NB4 (cell line): ENCODE measurements at places on chromosomes 3 and 15.

DNA sequence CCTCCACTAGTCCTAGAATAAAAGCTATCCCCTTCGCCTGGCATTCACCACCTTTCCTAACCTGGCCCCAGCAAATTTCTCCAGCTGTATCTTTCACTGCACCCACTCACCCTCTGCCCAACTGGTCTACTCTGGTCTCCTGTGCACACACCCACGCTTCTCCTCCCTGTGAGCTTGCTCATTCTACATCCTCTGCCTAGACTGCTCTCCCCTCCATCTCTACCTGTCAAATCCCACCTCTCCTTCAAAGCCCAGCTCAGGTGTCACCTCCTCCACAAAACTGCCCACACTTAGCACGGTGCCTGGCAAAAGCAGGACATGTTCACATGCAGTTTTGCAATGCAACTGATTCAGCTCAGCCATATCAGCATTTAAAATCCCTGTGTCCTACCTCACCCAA, 45.8 kb upstream of the NTRK3 start:
- no peak for DNase-seq

GRCh38 chr15:73362900-73363299, 5.9 kb downstream of the HCN4 start:
- no peak for DNase-seq

DNA sequence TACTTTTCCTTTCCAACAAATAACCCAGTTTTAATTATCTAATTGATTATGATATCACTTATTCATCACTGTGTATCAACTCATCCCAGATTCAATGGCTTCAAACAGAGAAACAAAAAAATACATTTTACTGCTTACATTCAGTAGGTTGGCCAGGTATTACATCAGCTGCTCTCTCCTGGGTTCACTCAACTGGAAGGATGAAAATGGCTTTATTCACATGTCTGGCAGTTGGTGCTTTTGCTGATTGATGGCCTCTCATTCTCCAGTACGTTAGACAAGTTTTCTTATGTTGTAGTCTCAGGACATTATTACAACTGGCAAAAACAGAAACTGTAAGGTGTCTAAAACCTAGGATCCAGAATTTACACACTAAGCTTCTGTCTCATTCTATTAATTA, 811.0 kb upstream of the ALCAM start:
- no peak for DNase-seq

DNA sequence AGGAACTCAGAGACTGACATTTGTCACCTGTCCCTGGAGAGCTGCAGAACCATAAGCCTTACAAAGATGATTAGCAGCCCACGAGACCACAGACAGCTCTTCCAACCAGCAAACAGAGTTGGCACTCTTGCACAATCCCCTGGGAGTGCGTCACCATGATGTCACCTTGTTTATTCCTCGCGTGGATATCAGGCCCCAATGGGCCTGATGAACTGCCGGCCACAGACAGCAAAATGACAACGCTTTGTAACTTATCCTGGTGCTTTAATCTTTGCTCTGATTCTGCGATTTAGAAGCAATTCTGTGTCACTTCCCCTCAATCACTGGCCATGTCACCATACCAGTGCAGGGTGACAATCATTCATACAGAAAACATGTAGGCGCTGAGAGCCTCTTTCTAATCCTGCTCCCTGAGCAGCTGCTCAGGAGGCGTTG, 89.2 kb downstream of the TAMM41 start:
- peak; percentile 74 for DNase-seq

DNA sequence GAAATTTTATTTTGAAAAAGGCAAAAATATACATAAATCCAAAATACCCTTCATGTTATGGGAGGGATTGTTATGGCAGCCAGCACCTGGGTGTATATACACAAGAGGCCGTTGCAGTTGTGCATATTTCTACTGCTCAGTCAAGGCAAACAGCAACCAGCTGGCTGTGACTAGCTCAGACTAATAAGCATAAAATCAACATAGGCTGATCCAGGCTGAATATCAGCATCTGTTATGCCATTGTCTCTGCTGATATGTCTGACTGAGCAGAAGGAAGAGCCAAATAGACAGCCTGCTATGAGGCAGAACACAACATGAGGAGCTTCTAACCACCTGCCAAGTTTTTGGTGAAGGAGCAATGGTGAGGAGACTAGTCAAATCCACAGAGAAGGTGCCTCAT, 457.5 kb upstream of the ALCAM start:
- DNase-seq = no peak

DNA sequence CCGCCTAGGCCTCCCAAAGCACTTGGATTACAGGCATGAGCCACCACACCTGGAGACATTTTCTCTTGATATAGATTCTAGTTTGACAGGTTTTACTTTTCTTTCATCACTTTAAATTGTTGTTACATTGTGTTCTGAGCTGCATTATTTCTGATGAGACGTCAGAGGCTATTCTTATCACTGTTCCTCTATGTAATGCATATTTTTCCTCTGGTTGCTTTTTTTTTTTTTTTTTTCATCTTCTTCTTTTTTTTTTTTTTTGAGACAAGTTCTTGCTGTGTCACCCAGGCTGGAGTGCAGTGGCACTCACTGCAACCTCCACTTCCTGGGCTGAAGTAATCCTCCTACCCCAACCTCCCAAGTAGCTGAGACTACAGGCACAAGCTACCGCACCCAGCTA, 41.2 kb downstream of the TRA2B start:
- no peak for DNase-seq

DNA sequence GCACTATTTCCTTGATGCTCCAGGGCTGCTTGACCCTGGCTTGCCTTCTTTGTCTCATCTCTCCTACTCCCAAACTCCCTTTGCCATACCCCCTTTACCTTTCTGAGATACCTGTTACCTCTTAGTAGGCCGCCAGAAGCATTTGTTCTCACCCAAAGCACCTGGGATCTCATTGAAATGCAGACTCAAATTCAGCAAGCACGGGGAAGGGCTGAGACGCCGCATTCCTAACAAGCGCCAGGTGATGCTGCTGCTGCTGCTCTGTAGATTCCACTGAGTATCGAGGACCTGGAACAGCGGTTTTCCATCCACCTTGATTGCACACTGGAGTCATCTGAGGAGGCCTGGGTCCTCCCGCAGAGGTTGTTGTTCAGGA, 91.8 kb downstream of the TMEM266 start:
- no peak for DNase-seq

DNA sequence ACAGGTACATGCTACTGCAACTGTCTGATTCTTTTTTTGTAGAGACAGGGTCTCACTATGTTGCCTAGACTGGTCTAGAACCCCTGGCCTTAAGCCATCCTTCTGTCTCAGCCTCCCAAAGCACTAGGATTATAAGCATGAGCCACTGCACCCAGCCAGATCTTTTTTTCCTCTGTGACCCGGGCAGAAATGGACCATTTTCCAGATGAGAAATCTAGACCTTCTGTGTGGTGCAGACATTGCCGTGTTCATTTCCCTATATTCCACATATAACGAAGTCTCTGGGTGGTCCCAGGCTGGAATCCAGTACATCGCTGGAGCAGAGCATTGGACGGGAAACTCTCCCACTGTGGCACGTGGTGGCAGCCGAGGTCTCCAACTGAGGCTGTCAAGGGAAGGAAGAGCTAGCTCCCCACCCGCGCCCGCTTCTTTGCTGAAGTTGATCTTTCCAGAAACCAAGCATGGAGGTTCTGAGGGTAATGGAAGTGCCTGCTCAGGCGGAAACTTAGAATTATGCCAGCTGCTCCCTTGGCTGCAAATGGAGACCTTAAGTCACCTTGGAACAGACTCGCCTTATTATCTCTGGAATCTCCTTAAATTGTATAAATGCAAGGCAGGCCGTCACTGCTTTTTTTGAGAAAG, 23.1 kb upstream of the TXNRD3 start:
- no peak for DNase-seq

- peak; percentile 15 for DNase-seq
Observed at GRCh38 chr3:128167973-128168674, 14.8 kb downstream of the EEFSEC start.

DNA sequence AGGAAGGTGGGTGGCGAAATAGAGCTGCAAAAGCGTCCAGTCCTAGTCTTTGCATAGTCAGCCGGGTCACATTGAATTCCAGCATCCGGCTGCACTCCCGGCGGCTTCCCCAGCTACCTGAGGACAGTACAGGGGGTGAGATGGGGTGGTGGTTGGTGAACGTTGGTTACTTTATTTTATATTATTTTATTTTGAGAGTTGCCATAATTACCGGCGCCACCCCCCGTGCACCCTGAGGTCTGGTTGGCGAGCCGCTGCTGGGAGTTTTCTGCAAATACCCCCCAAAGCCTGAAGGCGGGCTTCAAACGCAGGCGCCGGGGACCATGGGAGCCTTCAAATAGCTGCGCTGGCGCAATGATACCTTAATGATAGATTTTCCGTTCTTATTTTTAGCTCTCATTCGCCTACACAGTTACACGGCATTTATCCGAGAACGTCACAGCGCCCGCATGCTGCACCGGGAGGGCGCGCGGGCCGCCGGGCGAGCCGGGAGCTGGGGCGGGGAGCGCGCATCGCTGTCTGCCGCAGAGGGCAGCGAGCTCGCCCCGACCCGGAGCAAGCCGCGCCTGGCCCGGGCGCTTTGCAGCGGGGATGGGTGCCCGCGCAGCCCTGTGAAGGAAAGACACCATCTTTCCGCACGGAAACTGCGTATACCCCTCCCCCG, 756 bp upstream of the RASGRF1 start:
- peak; percentile 32 for DNase-seq

DNA sequence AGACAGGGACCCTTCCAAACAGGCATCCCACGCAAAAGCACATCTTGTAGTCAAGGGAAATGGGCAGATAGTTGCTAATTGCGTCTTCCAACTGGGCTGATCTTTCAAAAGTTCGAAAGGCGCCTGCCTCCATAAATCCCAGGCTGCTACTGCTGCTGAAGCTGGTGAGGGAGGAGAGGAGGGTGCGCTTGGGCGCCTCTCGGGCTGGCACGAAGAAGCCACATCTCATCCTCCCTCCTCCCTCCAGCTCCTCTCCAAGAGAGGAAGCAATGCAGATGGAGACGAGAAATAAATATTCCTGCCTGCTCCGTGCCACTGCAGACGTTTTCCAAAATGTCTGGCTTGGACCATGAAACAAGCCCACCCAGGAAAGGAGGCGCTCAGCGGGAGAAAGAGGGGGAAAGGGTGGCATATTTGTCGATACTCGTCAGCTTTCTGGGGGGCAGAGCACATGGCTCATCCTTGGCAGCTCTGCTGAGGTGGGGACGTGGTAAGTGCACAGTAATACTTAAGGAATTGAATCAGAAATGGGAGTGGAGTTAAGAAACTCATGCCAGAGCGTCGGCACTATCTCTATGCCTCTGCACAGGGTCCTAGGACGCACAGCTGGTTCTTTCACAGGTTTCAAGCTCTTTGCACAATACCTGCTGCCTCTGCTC, 88.9 kb upstream of the FEZF2 start:
- no peak for DNase-seq

DNA sequence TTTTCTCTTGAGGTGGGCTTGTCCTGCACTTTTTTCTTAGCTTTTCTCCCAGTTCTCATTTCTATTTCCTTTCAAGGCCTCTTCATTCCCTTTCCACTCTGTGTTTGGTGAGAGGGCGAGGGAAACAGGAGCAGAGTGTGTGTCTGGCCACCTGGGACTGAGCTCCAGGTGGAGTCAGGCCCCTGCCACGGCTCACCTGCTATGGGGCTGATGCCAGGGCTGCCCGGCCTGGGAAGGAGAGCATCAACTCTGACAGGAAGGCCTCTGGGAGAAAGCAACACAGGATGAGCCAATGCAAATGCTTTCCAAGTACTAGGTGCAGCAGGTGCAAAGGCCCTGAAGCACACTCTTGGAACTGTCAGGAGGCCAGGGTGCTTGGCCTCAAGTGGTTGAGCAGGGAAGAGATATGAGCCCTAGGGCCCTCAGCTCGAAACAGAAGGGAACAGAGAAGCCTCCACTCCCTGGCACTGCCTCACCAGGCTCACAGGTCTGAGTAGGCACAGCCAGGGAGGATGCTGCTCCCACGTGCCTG, 27.3 kb upstream of the DUSP7 start:
- DNase-seq = no peak

- DNase-seq = no peak
Observed at GRCh38 chr3:127417709-127418559, 130.1 kb upstream of the PRR20G start.

GRCh38 chr3:138476526-138476925, 42.1 kb downstream of the ESYT3 start:
- DNase-seq = no peak

DNA sequence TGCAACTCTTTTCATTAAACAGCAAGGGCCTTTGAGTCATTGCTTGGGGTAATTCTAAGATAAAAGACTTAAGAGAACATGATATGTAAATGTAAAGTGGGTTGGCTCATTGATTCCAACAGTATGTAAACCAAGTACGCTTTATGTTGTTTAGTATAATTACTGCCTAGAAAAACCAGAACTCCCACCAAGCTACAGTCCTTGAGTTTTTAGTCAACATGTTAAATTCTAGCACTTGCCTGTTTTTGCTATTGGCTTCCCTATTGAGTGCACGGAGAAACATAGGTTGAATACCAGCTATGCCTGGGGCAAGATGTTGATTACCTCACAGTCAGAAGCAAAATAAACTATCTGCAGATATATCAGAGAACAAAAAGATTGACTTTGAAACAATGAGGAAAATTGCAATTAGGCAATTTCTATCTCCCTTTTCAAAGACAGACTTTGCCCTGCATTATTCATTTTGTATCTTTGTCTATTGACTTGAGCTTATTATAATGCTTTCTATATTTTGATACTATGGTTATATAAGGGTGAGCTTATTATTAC, 179.3 kb downstream of the ZPLD1 start:
- DNase-seq = no peak

DNA sequence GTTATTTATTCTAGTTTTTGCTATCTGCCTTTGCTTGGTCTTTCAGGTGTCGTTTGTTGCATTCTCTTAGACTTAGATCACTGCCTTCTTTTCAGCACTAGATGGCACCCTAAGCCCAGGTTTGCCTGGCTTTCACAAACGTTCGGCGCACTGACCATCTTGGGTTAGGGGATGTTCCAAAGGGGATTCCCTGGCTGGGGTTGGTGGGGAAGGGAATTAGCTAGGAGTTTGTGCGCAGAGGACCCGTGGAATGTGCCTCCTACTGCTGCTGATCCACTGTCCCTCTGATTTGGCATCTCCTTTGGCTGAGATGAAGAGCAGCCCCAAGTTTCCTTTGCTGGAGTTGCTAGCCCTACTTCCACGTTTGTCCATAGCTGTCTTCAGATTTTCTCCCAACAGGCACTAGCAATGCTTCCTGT, 33.9 kb downstream of the PFN2 start:
- DNase-seq = peak; percentile 54

DNA sequence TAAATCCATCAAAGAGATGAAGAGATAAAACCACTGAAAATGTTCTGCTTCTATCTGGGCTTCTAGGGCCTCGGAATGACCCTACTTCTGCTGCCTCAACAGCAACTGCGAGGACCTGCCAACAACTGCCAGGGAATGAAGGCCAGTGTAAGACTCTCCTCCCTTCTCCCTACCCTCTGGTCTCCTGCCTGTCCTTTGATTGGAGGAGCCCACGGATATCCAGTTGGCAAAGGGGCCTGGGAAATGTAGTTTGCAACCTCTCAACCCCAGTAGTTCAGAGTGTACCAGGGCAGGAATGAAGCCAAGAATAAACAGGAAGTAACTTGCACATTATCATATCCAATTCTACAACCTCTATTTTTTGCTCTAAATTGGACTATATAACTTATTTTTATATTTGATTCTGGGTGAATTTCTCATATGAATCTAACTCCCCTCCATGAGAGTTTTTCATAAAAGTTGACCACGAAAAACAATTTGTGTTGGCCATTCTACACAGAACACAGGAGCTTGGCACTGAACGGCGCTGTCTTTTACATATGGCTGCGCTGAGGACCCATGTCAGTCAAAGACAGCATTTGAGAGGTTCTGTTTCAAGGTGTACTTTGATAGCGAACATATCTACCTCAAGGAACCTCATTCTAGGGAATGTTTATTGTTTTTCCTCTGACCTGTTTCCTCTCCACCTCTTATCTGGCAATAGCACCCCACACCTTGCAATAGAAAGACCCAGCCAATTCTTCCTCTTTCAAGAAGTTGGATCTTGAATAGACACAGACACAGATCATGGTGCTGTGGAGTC, 91.1 kb upstream of the RNF7 start:
- peak; percentile 83 for DNase-seq
